ENCODE measurements at places on chromosomes 11 and 22.
A peak's percentile ranks its signal among the peaks of the same experiment; 100 is the strongest.

GRCh38 chr22:41963453-41964111 is 5.7 kb upstream of the SEPTIN3 start:
- DNase-seq: no peak

DNA sequence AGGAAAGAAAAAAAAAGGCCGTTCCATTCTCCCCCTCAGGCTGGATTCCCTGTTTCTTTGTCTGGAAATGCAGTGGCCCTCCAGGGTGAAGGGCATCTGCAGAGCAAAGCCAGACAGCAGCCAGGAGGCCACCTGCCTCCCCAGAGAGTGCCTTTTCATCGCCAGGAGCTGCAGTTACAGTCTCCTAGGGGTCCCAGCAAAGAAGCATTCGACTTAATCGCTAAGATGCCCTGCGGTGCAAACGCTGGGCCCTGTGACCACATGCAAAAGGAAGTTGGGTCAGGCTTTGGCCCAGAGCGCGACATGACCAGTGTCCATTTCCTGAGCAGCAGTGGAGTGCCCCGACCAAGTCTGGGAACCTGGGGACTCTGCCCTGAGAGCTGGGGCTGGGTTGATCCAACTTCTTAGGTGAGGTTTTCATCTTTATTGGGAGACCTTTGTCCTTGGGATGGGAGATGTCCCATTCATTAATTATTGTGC is 304.6 kb downstream of the OPCML start:
- DNase-seq: no peak

GRCh38 chr22:33350961-33351360 is 292.8 kb upstream of the SYN3 start:
- DNase-seq: no peak

- DNase-seq: peak; percentile 90
These were observed 18.1 kb downstream of the PACSIN2 start for GRCh38 chr22:42996646-42997365.

DNA sequence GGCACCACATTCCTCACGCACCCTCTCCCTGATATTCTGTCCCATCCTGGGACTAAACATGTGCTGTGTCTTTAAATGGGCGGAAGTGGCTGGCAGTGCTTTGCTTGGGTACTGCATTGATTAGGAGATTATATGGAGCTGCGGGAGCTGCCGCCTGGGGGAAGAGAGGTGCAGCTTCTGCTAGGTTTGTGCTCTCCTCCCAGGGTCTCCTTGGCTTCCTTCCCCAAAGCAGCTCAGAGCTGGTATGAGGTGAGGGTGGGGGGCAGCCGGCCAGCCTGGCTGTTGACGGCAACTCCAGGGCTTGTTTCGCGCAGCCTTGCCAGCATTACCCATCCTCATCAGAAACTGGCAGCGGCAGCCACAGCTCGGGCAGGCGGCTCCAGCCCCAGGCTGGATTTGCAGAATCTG is 95.4 kb downstream of the GRAMD1B start:
- no peak for DNase-seq

- no peak for DNase-seq
These were observed 40.5 kb downstream of the TPCN2 start for GRCh38 chr11:69089258-69089657.

DNA sequence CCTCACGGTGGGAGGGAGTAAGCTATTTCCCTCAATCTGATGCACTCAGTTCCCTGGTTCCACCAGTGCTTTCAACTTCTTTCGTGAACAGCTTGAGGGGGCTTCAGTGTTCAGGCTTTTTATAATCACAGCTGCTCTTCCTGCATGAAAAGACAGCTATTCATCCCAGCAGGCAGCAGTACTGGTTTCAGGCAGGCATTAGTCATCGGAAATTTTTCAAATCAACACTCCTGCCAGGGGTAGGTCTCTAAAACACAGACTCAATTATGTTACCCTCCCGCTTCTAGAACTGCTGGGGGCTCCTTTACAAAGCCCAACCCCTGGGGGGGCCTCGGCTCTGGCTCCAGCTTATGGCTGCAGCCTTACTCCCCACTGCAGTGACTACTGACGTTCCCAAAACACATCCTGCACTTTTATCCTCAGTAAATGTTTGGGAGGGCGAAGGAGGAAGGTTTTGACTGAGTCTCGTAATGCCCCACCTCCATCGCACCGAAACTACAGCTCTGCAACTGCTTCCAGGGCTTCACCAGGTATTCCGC is 5.8 kb downstream of the POLDIP3 start:
- no peak for DNase-seq

DNA sequence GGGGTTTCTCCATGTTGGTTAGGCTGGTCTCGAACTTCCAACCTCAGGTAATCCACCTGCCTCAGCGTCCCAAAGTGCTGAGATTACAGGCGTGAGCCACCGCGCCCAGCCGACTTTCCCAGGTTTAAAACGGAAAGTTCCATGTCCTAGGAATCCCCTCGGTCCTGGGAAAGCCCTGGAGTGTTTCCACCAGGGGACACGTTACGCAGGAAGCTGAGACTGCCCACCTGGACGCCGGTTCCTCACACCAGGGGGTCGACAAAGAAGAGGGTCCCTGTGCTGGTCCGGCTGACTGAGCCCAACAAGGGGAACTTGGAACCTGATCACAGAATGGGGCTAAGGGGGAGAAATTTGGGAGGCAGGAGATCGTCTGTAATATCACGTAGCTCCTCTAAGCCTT is 3.5 kb upstream of the B4GALNT4 start:
- no peak for DNase-seq

DNA sequence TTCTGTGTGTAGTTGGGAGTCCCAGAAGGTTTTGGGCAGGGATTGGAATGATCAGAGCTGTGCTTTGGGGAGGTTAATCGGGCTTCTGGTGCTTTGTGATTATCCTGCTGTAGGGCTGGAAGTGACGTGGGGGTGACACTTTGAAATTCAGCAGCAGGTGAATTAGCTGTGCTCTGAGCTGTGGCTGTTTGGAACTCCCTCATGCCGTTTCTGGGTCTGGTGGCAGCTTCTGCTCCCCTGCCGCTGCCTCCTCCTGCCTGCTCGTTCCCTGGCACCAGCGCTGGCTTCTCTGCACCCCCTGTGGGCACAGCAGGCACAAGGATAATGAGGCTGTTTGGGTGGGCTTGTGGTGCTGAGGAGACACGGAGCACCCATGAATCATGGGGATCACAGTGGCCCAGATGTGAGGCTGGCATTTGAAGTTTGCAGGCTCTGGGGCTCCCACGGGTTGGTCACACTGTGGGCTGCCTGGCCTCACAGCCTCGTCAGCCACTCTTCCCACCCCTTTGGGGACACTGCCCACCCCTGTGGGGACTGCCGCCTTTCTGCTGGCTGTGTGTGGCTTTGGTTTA is 49.7 kb downstream of the TBC1D22A start:
- no peak for DNase-seq

- no peak for DNase-seq
These were observed 27.3 kb downstream of the NTM start for GRCh38 chr11:131397675-131398074.

DNA sequence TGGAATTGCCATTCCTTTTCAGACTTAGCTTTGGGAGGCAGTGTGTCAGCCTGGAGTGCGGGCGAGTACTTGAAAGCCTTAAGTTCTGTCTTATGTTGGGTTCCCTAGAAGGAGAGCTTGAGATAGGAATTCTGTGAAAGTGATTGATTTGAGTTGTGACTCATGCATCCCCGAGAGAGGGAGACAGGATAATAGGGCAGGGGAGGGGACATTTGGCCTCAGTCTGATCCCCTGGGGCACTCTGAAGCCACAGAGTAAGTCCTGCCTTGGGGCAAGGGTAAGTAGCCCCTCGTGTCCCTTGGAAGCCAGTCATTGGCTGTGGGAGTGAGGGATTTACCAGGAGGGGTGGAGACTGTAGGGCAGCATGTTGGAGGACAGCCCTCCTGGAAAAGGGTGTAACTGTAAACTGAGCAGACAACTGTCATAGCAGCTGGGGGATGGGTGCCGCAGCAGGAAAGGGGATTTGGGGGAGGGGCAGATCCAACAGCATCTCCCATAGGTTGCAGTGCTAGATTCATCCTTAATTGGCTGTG is 44.0 kb downstream of the KIAA1671 start:
- DNase-seq: no peak

- DNase-seq: peak; percentile 30
These were observed 185.4 kb upstream of the E2F8 start for GRCh38 chr11:19426011-19426755.

DNA sequence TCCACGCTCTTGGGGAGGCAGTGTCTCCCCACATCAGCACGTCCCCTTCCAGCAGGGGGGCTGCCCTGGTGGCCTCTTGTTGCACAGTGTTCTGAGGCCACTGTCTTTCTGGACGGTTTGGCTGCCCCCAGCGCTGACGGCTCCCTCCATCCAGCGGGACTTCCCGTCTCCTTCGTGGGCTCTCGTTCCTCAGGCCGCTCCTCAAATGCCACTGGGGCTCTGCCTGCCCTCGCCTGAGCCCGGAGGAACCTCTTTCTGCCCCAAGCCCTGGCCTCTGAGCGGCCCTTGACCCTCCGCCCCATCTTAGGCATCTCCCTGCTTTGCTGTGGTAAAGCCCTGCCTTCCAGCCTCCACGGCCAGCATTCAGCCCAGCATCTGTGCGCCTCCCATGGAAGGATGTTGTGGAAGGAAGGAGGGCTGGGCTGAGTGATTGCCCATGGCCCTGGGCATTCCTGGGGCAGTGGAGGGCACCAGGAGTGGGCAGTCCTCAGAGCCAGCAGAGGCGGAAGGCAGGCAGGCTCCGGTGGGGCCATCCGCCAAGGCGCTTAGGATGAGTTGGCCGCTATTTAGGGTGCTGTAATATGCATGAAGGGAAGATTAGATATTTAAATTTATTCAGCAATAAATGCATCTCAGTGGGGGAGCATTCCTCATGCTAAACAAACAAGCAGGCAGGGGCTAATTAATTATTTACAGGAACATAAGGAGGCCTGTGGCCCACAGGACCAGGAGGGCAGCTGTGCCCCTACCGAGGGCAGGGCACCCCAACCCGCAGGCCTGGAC is 17.8 kb downstream of the OTUB1 start:
- no peak for DNase-seq

GRCh38 chr11:72009156-72009555 is 10.4 kb downstream of the IL18BP start:
- DNase-seq: no peak

- no peak for DNase-seq
These were observed 706 bp downstream of the DCPS start for GRCh38 chr11:126304457-126305075.

DNA sequence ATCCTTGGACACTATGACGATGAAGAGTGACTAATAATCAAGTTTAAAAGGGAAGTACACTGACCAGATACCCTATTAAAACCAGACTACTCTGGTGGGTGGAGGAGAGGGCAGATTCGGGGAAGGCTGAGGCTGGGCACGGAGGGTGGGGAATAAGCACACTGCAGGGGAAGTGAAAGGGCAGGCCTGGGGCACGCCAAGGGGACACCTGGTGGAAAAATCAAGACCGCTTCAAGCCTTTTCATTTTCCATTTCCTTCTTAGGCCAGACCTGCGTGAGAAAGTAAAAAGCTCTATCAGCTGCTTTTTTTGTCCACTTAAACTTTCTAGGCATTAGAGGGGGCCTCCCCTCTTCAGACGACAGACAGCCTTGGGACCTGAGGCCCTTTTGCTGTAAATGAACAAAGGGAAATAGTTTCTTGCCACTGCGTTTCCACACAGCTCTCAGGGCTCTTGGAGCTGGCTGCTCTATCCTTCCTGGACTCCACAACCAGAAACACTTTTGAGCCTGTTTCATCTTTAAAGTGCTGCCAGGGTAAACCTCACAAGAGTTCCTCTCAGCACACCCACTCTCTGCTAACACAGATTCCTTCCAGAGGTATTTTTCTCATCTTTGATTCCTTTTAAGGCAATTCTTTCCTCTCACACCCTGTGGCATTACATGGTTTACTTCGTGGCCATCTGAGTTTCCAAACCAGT is 25.0 kb upstream of the SERPIND1 start:
- peak; percentile 44 for DNase-seq

- DNase-seq: no peak
These were observed 476.8 kb downstream of the METTL15 start for GRCh38 chr11:28584992-28585391.

DNA sequence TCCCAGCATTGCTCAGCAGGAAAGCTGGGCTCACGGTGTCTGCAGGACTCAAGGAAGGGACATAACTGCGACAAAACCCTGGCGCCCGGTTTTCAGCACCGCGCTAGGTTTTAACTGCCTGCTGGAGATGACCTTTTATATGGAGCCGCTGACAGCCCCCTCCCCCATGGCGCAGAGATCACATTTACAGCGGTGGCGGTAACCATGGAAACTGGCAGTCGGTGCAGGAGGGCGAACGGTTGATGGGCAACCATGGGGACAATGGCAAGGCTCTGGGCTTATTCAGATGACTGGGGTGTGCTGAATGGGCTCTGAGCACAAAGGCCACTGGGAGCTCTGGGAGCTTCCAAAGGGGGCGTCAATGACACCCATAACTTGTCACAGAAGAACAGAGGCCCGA is 37.2 kb downstream of the CELSR1 start:
- no peak for DNase-seq

DNA sequence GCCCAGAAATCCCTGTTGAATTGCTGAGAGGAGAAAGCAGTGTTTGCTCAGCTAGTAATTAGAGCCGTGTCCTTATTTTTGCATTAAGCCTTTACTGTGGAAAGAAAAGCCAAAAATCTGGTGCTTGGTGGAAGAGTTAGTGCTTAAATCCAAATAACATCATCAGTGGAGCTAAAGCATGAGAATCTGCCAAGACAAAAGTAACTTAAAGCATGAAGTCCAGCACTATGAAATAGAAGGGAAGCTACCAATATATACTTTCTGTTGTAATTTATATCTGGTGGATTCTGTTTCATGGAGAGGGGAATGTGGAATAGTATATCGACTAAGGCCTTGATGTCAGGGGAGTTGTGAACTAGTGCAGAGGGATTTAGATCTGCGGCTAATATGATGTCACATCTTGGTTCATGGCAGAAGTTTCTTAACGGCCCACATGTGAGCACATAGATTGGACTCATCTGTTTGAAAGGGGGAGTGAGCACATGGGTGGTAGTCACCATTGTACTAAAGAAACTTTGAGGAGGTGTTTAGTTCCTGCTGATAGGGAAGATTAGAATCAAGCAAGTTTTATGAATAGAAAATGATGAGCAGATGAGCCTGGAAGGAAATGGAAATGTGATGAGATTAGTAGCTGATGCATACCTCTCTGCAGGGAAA is 224.4 kb upstream of the MTNR1B start:
- DNase-seq: no peak

DNA sequence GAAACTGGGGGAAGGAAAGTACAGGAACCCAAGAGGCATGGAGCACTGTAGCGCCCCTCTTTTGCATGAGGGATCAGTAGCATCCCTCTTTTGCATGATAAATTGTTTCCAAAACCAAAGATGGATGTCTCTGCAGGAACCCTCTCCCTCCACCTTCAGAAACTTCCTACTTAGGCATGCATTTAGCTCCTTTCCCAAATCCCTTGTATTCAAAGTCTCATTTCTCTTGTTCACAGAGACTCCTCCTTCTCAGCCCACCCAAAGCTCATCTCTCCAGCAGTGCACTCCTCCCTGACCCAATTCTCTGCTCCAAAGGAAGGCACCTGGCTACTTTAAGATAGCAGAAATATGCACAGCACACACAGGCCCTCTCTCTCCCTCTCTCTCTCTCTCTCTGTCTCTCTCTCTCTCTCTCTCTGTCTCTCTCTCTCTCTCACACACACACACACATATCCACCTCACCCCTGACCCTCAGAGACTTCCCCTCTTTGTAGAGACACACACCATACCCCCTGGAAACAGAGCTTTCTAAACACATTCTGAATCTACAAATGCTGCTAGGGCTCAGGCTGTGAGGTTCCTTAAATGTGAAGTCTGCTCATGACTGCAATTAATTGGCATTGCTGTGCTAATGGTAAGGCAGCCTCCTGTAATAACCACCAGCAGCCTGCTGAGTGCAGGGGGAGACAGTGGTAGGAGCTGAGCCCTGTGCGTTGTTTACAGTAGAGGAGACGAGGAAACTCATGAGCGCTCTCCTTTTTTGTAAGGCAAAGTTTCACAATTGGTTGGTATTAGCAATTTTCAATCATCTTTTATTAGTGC is 519.6 kb downstream of the NTM start:
- DNase-seq: no peak
